ENCODE measurements at places on chromosomes 2 and 18.

GRCh38 chr2:139514951-139515350, 734.8 kb upstream of the NXPH2 start:
- no peak for DNase-seq

- DNase-seq, result no peak
Observed at GRCh38 chr2:226076529-226076928, 677.0 kb downstream of the NYAP2 start.

- peak; percentile 58 for DNase-seq
Observed at GRCh38 chr2:231780123-231780908, 766 bp downstream of the PDE6D start.

DNA sequence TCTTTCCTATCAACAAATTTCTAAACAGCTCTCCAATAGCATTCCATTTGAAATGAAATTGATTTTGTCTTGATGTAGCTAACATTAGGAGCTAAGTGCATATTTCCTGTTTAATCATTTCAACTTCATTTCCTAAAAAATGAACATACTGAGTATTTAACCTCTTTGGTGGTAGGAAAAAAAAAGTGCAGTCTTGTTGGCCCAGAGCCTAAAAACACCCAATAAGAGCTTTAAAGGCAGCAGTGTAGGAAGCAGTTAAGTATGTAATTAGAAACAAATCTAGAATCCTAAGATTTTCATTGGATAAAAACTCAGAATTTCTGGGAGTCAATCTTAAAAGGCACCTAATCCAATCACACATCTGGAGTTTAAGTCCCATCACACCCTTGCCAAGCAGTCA, 71.0 kb upstream of the RBMS1 start:
- no peak for DNase-seq

GRCh38 chr2:101974663-101975062, 17.1 kb upstream of the IL1R2 start:
- DNase-seq, result peak; percentile 32

- DNase-seq, result no peak
Observed at GRCh38 chr2:217096474-217097225, 236.8 kb upstream of the TNP1 start.

GRCh38 chr2:135818937-135819610, 17.9 kb downstream of the LCT start:
- no peak for DNase-seq

DNA sequence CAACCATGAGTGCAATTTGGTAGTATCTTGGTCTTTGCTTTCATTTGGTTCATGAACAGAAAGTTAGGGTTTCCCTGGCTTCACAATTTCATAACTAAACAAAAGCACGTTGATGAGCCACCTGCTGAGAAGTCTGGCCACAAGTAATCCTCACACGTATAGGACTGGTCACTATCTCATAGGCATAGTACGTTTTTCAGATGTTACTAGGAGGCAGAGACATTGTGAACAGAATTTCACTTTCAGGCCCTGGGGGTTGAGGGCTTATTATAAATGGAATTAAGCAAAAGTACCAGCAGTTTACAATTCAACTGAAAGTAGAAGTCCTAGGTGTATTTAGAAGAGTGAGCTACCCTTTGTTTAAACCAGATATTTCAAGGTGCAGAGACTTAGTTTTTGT, 277.1 kb downstream of the ALPK2 start:
- DNase-seq, result no peak
